Fibroblast of villous mesenchyme (primary cell): ENCODE measurements at places on chromosomes 3 and 15.

- DNase-seq, result no peak
Observed at GRCh38 chr15:59250249-59250648, 43.6 kb downstream of the LDHAL6B start.

DNA sequence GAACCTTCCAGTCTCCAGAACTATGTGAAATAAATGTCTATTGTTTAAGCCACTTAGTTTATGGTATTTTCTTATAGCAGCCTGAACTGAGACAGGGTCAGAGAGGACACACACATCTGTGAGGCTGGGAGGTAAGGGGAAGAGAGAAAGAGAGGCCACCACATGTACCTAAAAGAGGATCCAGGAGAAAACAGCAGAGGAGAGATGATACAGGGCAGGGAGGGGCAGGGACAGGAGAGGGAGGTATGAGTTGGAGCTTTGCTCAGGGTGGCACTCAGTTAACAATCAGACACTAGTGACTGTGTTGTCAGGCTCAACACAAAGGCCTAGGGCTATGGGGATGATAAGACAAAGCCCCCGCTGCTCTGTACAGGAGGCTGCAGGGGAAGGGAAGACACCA, 17.6 kb downstream of the KIF9 start:
- no peak for DNase-seq

- no peak for DNase-seq
Observed at GRCh38 chr3:146335386-146335785, 84.5 kb upstream of the PLSCR4 start.

DNA sequence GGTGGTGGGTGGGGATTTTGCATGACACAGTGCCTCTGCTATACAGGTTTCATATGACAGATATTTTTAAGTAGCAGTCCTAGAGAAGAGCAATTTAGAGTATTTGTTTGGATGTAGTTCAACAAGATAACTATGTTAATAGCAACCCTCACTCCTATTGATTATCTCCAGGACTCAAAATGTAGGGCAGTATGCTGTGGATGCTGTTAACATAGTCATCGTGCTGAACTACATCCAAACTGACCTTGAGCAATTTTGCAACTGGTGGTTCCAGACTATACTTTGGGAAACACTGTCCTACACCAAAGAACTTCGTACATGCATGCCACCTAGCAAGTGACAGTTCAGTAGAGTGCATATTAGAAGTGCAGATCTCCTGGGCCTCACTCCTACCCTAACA, 117.6 kb downstream of the IL5RA start:
- no peak for DNase-seq

DNA sequence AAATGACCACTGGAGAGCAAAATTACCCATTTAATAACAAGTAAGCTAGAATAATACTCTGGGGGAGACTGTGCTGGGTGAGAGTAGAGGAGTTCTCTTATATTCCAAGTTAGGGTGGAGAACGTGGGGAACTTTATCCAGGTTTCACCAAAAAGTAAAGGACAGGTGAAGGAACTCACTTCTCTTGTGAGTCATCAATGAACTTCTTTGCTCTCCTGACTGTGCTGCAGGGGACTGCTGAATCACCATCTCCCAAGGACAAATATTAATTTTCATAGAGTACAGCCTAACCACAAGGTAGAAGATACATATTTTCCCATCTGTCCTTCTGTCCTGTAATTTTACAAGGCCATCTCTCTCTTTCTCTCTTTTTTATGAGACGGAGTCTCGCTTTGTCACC, 8.3 kb upstream of the PDCD6IP start:
- DNase-seq, result no peak

DNA sequence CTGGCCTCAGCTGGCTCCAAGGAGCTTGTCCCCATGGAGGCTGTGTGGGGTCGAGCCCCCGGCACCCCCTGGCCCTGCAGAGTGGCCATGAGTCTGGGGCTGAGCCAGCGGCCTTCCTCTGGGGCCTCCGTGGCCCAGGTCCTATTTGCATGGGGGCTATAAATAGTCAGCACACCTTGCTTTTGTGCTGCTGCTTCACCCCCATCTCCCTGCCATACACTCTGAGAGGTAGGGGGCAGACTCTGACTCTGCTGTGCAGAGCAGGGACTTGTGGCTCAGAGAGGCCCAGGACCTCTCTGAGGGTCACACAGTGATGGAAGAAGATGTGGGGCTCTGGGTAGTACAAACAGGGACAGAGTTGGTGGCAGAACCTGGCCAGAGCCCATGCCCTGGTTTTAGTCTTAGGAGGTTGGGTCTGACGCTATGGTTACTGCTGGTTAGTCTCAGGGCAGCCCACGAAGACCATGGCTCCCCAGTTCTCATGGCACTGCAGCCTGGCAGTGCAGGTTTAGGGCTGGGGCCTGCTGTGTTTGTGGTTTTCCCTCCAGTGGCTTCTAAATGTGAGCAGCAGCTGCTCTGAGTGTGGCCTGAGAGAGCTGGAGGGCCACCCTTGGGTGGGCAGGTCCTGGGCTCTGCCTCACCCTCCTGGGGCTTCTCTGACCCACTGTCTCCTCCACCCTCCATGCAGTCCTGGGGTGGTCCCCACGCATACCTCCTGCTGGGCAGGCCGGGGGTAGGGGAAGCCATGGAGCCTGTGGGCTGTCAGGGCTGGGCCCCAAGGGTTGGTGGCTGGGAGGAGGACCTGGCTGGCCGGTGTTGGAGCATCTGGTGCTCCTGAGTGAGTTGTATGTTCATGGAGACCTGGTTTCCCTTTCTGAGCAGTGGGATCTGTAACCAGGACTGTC, 13.6 kb downstream of the PRKCD start:
- no peak for DNase-seq

DNA sequence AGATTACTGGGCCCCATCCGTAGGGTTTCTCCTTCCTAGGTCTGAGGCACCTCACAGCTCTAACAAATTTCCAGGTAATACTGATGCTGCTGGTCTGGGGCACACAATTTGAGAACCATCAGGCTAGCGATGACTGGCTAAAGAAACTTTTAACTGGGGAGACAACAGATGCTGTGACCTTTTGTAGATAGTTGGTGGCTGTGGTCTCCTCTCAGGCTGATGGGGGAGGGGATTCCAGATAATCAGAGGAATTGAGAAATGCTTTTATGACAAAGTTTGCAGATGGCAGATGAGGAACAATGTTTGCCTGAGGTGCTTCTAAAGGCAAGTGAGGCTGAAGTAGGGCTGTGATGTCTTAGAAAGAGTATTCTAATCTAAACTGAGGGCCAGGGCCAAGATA, 13.8 kb upstream of the CCR9 start:
- no peak for DNase-seq

DNA sequence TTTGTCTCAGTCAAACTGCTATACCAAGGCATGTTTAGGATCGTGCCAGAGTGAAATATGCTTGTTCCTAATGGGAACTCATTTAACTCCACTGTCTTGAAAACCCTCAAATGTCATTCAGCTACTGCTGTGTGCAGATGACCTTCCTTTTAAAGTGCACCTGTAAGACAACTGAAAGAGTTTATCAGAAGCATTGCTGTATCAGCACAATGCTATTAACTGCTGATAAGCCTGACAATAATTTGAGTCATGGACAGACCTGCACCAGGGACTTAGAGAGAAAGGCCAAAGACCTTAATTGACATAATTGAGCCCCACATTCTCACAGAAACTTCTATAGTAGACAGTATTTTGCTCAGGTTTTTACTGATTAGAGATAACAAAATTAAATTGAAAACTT, 557.9 kb downstream of the DIPK2A start:
- DNase-seq, result no peak
